Ureter (tissue), 1 donor: ENCODE measurements at places on chromosomes 13 and 19. TPM values are rescaled to one million over a fixed set of nuclear protein-coding genes. Genes with fewer than 3 reads are reported as not detected.
A peak's percentile ranks its signal among the peaks of the same experiment; 100 is the strongest.

Gene KRTDAP
- total RNA-seq = not detected

Gene PRR19
- 1.6 TPM for total RNA-seq

- DNase-seq = no peak
These were observed 483.2 kb downstream of the EFNB2 start for GRCh38 chr13:106052200-106052767.

DNA sequence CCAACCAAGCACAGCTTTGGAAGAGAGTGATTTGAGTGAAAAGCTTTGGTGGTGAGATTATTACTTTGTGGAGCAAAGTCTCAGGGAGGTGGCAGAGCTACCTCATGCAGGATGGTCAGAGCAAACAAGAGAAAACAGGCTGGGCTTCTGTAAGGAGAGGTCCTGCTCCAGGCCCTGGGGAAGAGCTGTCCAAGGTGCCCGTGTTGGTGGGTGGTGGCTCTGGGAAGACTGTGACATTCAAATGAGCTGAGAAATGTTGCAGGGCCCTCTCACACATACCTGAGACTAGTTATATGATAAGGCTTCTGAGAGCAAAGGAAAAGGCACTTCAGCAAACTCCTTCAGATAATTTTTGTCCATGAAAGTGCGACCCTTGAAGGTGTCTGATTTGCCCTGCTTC, 205.5 kb upstream of the SOX21 start:
- no peak for DNase-seq

GRCh38 chr13:94513026-94513425, 33.5 kb upstream of the DCT start:
- no peak for DNase-seq

DNA sequence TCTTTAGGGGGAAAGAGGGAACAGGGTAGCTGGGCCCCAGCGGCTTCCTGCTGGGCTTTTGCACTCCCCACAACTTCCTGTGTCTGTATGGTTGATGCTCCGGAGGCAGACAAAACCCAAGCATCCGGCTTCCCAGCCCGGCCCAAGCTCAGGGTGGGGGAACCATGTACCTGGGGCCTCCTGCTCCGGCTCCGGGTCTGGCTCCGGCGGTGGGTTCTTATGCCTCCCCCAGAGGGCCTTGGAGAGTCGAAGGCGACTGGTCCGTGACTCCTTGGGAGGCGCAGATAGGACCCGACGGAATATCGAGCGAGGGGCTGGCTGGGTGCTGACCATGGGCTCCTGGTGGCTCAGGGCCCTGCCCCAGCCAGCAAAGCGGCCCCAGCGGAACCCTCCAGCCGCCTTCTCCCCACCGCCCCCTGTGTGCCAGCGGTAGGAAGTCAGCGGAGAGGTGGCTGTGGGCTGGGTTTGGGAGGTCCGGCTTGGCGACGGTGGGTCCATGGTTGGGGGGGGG, 428 bp downstream of the RASAL3 start:
- no peak for DNase-seq

DNA sequence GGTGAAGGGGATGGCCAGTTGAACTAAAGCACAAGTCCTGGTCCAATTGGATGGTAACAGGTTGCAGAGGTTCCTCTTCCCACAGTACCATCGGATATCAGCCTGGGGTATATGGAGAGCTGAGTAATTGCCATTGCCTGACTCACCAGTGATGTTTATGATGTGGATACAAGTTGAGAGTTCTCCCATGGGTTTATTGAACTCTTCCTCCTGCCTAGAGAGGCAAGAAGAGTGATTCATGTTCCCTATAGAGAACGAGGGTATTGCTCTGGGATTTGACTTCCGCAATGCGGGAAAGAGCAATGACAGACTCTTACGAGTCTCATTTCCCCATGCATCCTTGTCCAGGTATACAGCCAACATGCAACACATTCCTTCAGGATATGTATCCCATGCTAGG, 111.3 kb upstream of the PCDH9 start:
- no peak for DNase-seq

- no peak for DNase-seq
These were observed 89.3 kb upstream of the C1QTNF9B start for GRCh38 chr13:23986619-23987018.

- DNase-seq = peak; percentile 75
These were observed 922 bp downstream of the PLEKHG2 start for GRCh38 chr19:39413272-39413910.

- DNase-seq = no peak
These were observed 291.5 kb upstream of the ZNF507 start for GRCh38 chr19:32053861-32054260.

GRCh38 chr19:18007917-18008673, at the start of gene ARRDC2:
Gene ARRDC2, plus strand, starts transcription at chr19:18008170. Its CDS starts 141 bp downstream, at chr19:18008311.
- peak; percentile 90 for DNase-seq

DNA sequence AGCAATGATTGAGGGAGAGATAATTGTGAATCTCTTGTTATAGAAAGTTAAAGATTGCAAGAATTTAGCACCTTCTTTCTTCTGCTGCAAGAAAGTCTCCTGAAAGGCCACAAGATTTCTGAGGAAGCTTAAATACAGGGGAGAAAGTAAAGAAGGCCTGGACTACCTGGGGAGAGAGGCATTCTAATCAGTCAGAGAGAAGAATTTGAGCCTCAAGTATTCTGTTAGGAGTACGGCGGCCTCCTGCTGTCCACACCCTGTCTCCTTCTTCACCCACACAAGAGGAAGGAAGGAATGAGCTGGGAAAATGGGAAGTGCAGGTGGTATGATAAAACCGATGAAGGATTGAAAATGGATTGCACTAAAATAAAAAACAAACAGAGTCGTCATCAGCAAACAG, 474.7 kb downstream of the DIAPH3 start:
- DNase-seq = no peak

DNA sequence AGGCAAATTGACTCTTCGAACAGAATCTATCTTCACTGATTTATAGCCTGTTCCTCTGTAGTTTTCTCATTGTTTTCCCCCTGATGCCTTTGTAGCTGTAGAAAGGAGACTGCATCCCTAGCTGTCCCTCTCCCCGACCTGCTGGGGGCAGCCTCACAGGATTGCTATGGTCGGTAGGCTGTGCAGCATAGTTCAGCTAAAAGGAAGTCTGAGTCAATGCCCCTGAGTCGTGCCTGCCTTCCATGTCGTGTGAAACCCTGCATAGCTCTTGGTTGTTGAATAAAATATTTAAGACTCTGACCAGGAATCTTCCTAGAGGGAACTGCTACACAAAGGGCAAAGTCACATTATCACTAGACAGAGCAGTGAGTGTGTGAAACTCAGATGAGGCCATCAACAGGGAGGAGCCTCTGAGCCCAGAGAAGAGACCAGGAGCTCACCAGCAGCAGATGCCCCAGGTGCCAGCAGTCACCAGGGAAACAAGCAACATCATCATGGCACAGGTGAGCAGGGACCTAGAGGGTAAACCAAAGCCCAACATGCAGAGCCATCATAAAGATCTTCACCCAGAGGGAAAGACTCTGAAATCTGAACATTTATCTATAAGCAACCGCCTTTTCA, 108.4 kb upstream of the NBEA start:
- no peak for DNase-seq

GRCh38 chr19:44613295-44614178, at the start of gene IGSF23:
Gene IGSF23, plus strand, starts transcription at chr19:44613563. Its CDS starts 83 bp downstream, at chr19:44613646.
- DNase-seq = no peak
